ENCODE measurements at places on chromosomes 16 and 17. TPM values are rescaled to one million over a fixed set of nuclear protein-coding genes. Genes with fewer than 3 reads are reported as not detected.

Gene MPP3
- polyA plus RNA-seq, result 5.4 TPM

DNA sequence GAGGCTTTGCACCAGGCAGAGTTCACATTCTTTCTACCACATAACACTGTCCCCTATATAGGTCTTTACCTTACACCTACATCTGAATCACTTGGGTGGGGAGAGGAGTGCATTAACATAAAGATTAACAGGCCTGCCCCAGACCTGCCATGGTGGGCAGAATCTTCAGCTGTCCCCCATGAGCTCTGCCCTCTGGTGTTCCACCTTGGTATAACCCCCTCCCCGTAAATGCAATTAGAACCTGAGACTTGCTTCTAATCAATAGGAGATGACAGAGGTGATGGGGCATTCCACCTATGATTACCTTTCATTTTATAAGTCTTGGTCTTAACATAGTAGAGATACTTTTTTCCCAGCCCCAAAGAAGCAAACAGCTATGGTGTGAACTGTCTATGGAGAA, 20.4 kb upstream of the GRIN2A start:
- peak; percentile 20 for DNase-seq

Gene PRRT2
- polyA plus RNA-seq, result 1.0 TPM

- DNase-seq, result no peak
Measured at GRCh38 chr17:1002412-1002753, 5.5 kb downstream of the TIMM22 start.

Gene KRTAP2-1
- not detected for polyA plus RNA-seq

DNA sequence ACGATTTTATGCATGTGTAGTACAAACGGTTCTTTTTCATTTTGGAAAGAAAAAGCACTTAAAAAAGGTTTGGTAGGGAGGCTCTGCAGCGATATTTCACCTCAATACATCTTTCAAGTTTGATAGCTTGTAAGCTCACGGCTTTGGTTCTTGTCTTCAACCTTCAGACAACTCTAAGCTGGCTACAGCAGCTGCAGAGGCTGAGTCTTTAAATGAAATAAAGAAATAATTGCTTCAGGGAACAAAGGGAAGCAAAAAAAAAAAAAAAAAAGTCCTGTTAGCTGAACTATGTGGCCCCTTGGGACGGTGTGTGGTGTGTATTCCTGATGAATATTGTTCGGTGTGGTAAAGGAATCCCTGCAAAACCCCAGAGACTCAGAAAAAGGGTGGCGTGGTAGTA, 265.1 kb downstream of the NTN1 start:
- no peak for DNase-seq

DNA sequence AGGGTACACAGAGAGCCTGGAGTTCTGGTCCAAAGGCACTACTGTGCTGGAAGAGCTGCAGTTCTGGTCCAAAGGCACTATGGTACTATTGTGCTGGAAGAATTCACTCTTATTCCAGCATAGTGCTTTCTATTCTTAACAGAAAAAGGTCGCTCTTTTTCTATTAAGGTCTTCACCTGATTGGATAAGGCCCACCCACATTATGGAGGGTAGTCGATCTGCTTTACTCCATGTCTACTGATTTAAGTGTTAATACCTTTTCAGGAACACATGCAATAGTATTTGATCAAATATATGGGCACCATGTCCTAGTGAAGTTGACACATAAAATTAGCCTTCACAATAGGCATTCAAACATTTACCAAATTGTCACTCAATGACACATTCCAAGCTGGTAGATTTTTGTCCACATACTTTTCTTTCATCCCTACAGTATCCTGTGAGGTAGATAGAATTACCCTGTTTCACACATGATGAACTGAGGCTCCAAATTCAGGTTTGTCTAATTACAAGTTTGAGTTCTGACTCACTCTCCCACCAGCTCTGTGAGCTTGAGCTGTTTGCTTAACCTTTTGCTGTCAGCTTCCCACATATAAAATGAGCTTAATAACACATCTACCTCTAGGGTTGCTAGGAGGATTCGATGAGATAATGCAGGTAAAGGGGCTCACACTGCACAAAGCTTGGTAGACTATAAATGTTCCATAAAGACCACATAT, 129.9 kb downstream of the AIPL1 start:
- DNase-seq, result no peak

Gene C1QL1
- polyA plus RNA-seq, result 0.27 TPM

Gene KRTAP4-4
- not detected for polyA plus RNA-seq

Gene KRT40
- not detected for polyA plus RNA-seq

DNA sequence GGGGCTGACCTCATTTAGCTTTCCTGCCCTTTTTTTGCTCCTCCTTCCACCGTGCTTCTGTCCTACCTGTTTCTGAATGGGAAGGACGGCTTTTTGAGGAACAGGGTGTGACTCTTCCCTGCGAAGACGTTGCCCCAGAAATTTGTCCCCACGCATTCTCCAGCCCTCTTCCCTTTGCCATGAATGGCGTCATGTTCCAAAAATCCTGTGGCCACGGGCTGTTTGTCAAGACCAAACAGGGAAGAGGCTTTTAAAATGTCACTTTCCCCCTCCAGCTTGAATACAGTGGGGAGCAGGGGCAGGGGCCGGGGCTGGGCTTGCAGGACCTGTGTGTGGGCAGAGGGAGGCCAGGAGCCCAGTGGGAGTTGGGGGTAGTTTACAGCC, 13.9 kb downstream of the MPRIP start:
- no peak for DNase-seq

DNA sequence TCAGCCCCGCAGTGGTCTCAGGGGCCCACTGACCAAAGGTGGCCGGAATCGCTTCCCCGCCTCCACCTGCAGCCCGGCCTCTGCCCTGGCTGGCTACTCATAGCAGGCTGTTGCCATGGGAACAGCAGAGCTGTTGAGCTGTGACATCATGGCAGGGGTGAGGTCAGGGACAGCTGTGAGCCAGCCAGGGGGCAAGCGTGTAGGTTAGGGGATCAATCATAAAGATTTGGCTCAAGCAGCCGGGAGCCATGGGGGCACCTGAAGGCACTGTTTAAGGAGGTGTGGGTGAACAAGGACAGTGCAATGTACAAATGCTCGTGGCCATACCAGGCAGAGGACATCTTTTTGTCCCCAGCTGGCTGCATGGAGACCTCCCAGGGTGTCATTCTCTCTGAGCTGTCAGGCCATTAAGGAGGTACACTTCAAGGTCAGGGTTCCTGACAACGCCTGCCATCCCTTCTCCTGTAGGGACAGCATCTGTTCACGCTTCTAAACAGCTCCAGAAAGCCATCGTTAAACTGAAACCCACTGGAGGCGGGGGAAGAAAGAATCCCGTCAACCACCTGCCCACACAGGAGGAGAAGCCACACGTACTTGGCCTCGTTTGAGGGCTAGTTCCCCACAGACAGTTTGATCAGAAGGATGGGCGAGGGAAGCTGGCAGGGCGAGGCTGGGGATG, at the start of gene CEP295NL:
Gene CEP295NL (minus strand): TSS at position 101 of the 679 bp plus-strand sequence. CDS start 1,373 bp downstream, outside the sequence.
- DNase-seq, result peak; percentile 42

Gene TPSG1
- polyA plus RNA-seq, result not detected

DNA sequence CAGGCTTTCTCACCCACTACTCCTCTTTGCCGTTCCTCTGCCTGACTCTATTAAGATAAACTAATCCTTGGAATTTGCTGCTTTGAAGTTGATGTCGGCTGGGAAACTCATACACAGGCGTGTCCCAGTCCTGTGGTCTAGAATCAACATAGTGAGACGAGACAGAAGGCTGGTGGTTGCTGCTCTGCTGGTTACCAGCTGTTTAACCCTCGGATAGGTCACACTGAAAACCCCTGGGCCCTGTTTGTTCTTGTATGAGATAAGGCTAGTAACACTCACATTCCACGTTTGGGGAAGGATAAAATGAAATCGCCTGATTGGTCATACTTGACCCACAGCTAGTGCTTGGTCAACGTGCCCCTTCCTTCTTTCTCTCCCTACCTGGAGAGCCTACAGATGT, 517.0 kb downstream of the CDH13 start:
- no peak for DNase-seq
